Caki2 (cell line): ENCODE measurements at places on chromosomes 6 and 20. TPM values are rescaled to one million over a fixed set of nuclear protein-coding genes. Genes with fewer than 3 reads are reported as not detected.

Gene C6orf163
- not detected in 2 replicates for total RNA-seq

Gene HLA-DMA
- 7.4 and 16.7 TPM in 2 replicates for total RNA-seq

Gene DLL1
- total RNA-seq: 0.49 and 1.1 TPM in 2 replicates

Gene RIPOR2
- total RNA-seq: 2.3 and 13.6 TPM in 2 replicates

Gene LRFN2
- not detected in 2 replicates for total RNA-seq

Gene MCCD1
- total RNA-seq: not detected in 2 replicates

Gene SNPH
- 11.1 and 14.5 TPM in 2 replicates for total RNA-seq

Gene PXT1
- total RNA-seq: 0.20 TPM in 1 of 2 replicates, not detected in the other

Gene BPIFB6
- total RNA-seq: not detected in 2 replicates

Gene HNF4A
- not detected in 2 replicates for total RNA-seq

Gene MUC22
- total RNA-seq: not detected in 2 replicates
